NCI-H1092 (cell line): ENCODE measurements at places on chromosomes 6 and 20.

- DNase-seq = no peak
Observed at GRCh38 chr6:106126482-106126881, 40.3 kb downstream of the PRDM1 start.

GRCh38 chr6:71114544-71114943, 157.7 kb upstream of the B3GAT2 start:
- no peak for DNase-seq

GRCh38 chr6:34389034-34389433, 3.4 kb downstream of the NUDT3 start:
- no peak for DNase-seq

GRCh38 chr6:104679971-104680370, 179.7 kb downstream of the HACE1 start:
- DNase-seq = no peak

DNA sequence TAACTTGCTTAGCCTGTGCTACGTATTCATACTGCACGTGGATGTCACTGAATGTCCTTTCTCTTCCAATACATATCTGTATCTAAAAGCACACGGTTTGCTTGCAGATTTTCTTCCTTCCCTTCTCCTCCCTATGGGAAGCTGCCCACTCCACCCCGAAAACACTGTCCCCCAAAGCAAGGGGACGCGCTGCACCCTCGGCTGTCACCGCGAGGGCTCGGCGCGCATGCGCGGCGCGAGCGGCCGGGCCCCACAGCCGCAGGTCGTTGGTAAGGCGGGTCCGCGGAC, 659 bp downstream of the TMX4 start:
- peak; percentile 62 for DNase-seq

- DNase-seq = no peak
Observed at GRCh38 chr6:27144740-27145079, 102.8 kb upstream of the PRSS16 start.

- DNase-seq = no peak
Observed at GRCh38 chr6:154782193-154782592, 49.0 kb downstream of the SCAF8 start.

DNA sequence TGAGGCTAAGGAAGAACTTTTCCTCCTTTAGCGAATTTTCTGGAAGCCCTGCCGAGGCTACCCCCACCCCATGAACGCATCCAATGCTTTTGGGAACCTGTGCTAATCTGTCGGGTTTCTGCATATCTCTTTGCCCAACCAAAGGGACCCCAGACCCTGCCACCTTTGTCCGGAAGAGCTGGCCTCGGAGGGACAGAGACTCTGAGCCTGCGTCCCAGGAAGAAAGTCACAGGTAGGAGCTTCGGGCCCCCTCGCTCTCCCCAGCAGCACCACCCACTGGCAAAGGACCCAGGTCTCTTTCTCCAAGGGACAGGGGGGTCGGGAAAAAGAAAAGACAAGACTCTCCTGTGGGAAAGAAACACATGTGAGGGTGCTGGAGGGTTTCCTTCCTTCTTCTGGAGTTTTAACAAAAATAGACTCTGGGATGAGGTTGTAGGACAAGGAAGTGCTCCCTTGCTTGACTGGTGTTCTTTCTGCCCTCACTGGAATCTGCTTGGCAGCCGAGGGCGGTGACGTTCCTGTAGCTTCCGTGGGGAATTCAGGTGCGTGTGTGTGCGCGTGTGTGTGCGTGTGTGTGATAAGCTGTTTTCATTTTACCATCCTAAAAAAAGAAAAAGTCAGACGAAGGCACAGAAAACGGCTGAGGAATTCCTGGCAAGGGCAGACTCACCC, 16.3 kb upstream of the FOXC1 start:
- DNase-seq = no peak

DNA sequence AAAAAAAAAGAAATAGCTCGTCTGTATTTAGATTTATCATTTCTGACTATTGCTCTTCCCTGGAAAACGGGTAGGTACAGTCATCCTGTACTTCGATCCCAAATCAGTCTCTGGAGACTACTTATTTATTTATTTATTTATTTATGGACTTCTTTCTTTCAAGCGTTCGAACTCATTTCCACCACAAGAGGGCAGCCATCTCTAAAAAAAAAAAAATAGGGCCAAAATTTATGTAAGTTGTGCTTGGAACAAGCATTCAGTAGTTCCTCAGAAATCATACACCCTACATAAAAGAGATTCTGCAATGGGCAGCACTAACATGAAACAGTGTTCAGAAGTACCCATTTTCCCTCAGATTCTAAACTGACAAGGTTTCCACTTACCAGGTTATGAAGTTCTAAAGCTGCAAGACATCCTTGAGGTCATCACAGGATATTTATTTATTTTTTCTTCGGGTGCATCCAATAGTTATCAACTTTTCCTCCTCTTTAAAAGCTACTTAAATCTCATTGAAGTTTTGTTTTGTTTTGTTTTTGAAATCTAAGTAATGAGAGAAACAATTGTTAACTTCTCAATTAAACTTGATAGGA, 1.9 kb upstream of the BMP2 start:
- DNase-seq = peak; percentile 36

- DNase-seq = no peak
Observed at GRCh38 chr6:551829-552350, 105.0 kb downstream of the HUS1B start.

- no peak for DNase-seq
Observed at GRCh38 chr6:143894655-143895054, 30.4 kb downstream of the ZC2HC1B start.

DNA sequence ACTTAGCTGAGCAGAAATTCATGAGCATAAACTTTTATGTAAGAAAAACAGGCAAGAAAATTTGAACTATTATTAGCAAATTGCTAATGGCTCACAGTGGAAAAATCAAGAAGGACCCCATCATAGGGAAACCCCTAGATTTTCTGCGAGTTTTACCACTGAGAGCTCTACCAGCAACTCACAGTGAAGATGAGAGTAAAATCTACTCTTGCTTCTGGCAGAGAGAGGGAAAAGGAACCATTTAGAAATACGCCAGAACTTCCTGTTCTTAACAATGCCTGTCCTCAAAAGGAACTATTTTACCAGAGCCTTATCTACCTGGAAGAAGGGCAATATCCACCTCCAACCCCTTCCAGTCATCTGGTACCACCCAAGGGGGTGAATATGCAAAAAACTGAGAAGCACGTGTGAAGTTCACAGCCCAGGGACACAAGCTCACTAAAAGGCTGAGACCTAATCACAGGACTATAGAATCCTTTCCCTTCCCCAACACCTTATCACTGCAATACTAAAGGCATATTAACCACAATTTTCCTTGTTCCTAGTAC, 34.4 kb upstream of the ASF1A start:
- DNase-seq = no peak

DNA sequence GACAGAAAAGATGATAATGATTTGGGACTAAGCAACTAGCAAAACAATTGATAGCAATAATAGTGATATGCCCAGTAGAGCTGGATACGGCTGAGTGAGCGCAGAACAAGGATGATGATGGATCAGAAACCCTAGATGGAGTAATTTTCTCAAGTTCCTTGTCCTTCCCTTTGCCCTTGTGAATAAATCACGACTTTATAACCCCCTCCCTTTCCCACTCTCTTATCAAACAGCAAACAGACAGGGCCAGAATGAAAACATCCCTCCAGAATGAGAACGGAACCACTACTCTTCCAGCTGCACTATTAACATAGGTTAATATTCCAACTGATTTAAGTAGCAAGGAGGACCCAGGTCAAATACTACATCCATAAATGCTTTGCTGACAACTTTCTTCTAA, 1.3 kb upstream of the MTFR2 start:
- DNase-seq = no peak

DNA sequence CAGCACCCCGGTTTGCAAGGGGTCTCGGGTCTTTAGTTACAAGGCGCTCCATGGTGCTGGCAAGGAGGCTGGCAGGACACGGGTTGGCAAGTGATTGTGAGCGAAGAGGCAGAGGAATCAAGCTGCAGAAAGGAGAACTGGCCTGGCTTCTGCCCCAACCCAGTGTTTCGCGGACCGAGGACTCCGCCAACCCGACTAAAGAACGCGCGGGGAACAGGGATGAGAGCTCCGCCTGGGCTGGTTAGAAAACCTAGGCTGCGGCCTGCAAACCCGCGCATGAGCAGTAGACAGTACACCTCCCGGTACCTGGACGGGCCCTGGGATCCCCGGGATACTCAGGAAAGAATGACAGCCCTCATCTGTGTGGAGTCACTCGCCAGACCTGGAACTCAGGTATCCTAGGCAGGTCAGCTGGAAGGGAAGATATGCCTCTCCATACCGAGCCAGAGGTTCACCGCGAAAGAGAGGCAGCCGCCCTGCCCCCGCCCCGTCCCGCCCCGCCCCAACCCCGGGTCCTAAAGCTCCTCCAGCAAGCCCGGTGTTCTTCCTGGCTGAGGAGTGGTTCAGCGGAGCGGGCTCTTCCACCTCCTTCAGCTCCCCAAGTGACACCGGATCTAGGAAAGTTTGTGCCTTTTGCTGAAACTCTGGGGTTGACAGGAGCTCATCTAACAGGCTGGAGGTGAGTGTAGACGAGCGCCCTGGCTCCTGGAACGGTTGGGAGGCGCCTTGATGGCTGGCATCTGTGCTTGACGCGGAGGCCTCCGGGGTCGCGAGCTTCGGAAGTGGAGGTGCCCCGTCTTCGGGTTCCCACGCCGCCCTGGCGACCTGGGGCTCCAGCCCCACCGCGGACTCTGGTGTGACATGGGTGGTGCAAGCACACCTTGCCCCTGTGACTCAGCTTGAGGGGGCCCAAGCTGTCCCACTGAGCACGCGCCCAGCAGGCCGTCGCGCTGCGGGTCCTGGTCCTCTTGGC, 1847.3 kb upstream of the DEFB115 start:
- DNase-seq = no peak

- no peak for DNase-seq
Observed at GRCh38 chr6:139823099-139823807, 448.8 kb upstream of the CITED2 start.

GRCh38 chr6:53273370-53273769, 75.4 kb downstream of the ELOVL5 start:
- DNase-seq = no peak

DNA sequence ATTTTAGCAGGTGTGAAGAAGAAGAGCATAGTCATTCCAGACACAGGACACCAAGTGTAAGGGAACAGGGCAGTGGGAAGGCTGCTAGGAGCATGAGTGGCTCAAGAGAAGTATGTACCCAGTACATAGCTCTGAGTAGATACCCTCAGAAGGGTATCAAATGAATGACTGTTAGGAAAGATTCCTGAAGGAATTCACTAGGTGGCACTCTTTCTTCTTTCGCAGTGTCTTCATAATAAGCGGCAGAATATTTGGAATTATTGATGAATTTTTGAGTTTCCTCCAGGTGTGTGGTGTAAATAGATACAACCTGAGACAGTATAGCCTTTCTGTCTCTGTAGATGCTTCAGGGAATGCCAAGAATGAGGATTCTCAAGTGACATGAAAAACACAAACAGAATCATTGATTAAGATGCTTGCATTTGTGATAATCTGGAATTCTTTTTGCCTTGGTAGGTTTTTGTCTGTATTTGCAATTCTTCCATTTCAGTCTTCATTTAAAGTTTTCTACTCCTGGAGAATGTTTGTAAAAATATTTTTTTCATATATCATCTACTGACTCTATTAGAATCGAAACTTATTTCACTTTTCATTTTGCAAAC, 264.3 kb upstream of the RIMS1 start:
- no peak for DNase-seq

DNA sequence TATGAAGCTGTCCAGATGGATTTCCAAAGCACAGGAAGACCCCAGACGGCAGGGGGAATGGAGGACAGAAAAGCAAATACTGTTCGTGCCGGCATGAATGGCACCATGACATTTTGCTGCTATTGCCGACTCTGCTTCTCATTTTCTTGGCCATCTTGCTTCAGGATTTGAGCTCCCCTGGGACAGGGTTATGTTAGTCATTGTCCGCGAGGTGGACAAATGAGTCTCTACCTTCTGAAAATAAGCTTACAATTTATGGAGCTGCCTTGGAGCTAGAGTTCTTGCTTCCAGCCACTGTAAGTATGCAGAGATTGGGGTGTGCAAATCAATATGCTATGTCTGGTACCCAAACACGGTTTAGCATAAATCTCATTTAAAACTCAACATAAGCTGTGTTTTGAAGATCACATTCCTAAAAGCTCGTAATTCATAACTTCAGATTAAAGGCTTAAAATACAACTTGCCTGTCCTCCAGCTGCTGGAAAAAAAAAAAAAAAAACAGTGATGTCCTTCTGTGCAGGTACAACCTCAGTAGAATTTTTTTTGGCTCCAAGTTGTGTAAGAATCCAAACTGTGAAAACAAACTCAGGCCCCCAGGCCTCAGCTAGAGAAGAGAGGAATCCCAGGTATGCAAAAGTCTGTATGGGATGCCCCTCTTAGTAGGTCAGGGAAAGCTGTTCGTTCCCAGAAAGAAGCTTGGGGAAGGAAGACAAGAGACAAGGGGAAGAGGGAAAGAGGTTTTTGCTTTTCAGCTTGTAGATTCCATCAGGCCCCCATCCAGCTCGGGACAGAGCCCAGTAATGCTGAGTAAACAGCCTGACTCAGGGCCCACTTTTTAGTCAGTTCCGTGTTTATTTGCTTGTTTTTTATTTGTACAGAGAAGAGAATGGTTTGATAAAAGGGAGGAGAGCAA, 184.2 kb upstream of the FOXA2 start:
- DNase-seq = no peak

- DNase-seq = no peak
Observed at GRCh38 chr20:21315138-21315537, 12.0 kb downstream of the XRN2 start.

GRCh38 chr6:136967876-136968752, 46.0 kb downstream of the SLC35D3 start:
- peak; percentile 68 for DNase-seq

- no peak for DNase-seq
Observed at GRCh38 chr6:22025468-22026163, 271.2 kb downstream of the PRL start.

DNA sequence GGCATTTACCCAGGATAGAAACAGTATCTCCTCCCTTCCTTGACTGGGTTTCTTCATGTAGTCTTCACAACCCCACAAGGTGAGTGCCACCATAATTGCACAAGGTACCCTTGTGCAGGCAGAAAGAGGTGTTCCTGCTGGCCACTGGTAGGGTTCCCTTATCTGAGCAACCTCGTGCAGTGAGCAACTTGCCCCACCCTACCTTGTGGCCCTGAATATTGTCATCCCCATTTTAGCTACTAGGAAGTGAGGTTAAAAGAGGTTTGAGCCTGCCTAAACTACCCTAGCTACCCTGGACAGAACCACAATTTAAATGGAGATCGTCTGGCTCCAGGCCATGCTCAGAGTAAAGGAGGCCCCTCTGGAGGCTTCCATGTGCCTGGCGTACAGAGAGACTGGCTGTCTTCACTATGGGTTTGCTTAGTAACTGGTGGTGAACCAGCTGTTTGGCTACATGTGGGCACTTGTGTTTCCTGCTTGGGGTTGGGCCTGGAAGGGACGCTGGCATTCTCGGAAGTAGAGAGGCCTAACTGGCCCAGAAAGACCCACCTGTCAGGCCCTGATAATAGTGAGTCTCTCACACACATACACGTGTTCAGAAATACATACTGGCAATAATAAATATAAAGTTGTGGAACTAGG, 148.8 kb downstream of the LRFN2 start:
- no peak for DNase-seq

- DNase-seq = no peak
Observed at GRCh38 chr6:71387179-71387578, 98.6 kb downstream of the OGFRL1 start.

- no peak for DNase-seq
Observed at GRCh38 chr6:47071681-47072080, 29.5 kb upstream of the ADGRF1 start.
